ENCODE measurements at places on chromosomes 12 and 14. TPM values are rescaled to one million over a fixed set of nuclear protein-coding genes. Genes with fewer than 3 reads are reported as not detected.
A peak's percentile ranks its signal among the peaks of the same experiment; 100 is the strongest.

DNA sequence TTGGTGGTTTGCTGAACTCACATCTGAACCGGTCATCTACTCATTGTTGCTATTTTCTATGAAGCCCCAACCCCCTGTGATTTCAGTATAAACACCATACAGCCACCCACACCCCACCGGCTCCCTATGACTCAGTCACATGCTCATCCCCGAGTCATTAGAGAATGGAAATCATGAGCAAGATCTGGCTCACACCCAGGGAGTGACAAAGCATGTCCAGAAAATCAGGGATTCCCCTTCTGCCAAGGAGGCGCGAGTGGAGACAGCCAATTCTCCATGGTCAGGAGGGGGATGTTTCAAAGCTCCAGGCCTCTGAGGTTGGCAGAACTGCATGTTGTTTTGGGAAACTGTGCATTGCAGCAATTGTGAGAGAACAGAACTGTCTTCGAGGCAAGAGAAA is 657.5 kb upstream of the TBX3 start:
- peaks cover 12% of the 10 kb centered on the region for H3K4me1 ChIP-seq
- no peaks in the 10 kb centered on the region for H3K27me3 ChIP-seq
- no peak overlapping the region for H3K4me3 ChIP-seq
- H3K27ac ChIP-seq, result peak overlapping the region; percentile 50
- H3K36me3 ChIP-seq, result no peaks in the 10 kb centered on the region
- DNase-seq, result peak; percentile 66

GRCh38 chr12:1289371-1290155 is 298.5 kb downstream of the ERC1 start:
- H3K27me3 ChIP-seq, result no peaks in the 10 kb centered on the region
- no peak for DNase-seq
- H3K4me3 ChIP-seq, result no peak overlapping the region

DNA sequence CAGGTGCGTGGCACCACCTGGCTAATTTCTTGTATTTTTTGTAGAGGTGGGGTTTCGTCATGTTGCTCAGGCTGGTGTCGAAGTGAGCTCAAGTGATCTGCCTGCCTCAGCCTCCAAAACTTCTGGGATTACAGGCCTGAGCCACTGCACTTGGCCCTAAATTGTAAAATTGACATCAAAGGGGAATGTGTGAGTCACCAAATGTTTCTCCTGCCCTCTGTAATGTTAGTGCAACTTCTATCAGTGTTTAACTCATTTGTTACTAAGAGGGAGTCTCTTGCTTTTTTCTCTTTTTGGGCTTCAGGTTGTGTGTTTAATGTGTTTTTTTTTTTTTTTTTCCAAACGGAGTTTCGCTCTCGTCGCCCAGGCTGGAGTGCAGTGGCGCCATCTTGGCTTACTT is 2.3 kb downstream of the TULP3 start:
- no peaks in the 10 kb centered on the region for H3K36me3 ChIP-seq
- H3K27me3 ChIP-seq, result no peaks in the 10 kb centered on the region
- H3K4me1 ChIP-seq, result no peaks in the 10 kb centered on the region
- no peak for DNase-seq
- no peak overlapping the region for H3K27ac ChIP-seq
- no peak overlapping the region for H3K4me3 ChIP-seq

CCDC38 gene
- 0.20 TPM for total RNA-seq

CMA1 gene
- not detected for total RNA-seq

DNA sequence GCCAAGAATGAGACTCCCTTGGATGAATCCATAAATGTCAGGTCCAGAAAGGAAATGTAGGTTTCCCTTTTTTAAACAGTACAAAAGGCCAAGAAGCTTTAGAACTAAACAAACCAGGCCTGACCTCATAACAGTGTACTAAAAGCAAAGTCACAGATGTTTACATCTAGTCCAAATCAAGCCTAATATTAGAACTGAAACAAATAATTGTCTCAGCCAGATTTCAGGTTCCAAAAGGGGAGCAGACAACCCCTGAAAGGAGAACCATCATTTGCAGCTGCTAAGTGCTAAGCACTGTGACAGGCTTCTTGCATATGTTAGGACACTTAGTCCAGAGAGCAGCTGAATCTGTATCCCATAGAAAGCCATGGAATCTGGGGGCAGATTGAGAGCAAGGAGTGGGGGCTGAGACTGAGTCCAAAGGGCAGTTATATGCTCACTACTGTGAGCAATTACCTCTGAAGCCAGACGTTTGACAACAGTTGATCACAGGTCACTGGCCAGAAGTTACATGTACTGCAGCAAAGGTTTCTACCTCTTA is 90.1 kb downstream of the STXBP6 start:
- no peaks in the 10 kb centered on the region for H3K27me3 ChIP-seq
- H3K4me3 ChIP-seq, result no peak overlapping the region
- no peaks in the 10 kb centered on the region for H3K36me3 ChIP-seq
- DNase-seq, result no peak
- H3K27ac ChIP-seq, result peak overlapping the region; percentile 63
- H3K4me1 ChIP-seq, result peaks cover 29% of the 10 kb centered on the region

DNA sequence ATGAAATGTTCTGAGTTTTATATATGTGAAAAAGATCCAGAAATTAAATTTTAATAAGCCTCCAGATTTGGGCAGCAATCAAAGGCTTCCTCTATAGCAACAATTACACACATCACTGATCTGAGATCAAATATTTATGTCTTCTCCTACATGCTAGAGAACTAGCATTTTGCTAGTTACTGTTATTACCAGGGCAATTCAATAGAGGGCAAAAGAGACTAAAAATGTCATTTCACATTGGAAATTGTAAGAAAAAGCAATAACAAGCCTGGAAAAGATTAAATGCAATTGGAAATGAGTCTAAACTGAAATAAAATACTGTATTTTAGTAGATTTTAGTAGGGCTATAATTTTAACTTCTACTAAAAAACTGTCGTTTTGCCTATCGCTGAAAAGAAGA is 32.6 kb upstream of the ANO6 start:
- H3K4me3 ChIP-seq, result no peak overlapping the region
- no peak overlapping the region for H3K27ac ChIP-seq
- no peak for DNase-seq
- H3K36me3 ChIP-seq, result no peaks in the 10 kb centered on the region
- no peaks in the 10 kb centered on the region for H3K27me3 ChIP-seq

DNA sequence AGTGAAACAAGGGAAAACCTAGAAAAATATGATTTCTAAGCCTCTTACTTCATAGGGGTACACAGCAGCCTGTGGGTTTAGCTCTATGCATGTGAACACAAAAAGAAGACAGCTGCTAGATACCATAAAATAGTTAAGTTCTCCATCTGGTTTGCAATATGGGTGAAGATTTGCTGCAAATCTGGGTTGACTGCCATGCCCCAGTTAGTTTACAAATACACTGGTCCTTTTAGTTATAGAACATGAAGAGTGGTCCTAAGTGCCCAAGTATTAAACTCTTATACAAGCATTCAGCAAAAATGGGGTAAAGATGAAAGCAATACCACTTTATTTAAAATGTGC is 176.1 kb downstream of the AEBP2 start:
- H3K27ac ChIP-seq, result no peak overlapping the region
- no peaks in the 10 kb centered on the region for H3K36me3 ChIP-seq
- H3K27me3 ChIP-seq, result no peaks in the 10 kb centered on the region
- no peaks in the 10 kb centered on the region for H3K4me1 ChIP-seq
- H3K4me3 ChIP-seq, result no peak overlapping the region

DNA sequence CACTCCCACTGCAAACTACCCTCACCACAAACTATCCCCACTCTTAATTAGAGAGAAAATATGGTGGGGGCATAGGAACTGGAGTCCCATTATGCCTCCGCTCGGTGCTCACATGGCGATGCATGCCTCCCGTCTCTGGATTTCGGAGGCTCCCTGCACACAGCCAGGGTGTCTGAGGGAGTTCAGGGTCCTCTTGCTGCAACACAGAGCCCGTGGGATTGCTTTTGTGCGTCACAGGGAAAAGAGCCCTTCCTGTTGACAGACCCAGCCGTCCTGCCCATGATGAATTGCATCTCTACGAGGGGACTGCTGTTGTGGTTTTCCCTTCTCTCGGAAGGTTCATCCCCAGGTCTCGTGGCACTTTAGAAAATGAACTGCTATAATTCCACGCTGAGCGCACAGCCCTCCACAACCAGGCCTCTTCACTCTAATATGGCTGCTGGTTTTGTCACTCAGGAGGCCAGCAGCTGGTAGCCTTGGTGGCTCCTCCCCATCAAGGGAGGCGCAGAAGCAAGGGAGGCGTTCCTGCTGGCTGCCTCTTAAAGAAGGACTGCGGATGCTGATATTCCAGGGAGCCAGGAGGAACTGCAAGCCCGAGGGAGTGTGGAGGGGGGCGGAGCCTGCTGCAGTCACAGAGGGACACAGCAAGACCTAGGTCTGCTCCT is 158.0 kb downstream of the KCNA5 start:
- no peaks in the 10 kb centered on the region for H3K36me3 ChIP-seq
- no peak overlapping the region for H3K27ac ChIP-seq
- peaks cover 3% of the 10 kb centered on the region for H3K4me1 ChIP-seq

RND1 gene
- total RNA-seq, result 0.40 TPM

- H3K4me3 ChIP-seq, result no peak overlapping the region
- no peaks in the 10 kb centered on the region for H3K27me3 ChIP-seq
- no peaks in the 10 kb centered on the region for H3K36me3 ChIP-seq
- peak; percentile 62 for DNase-seq
- peaks cover 25% of the 10 kb centered on the region for H3K4me1 ChIP-seq
Observed at GRCh38 chr12:106195621-106196027, 52.2 kb downstream of the CKAP4 start.
